Cardiac fibroblast (primary cell): ENCODE measurements at places on chromosomes 13 and 19.
A peak's percentile ranks its signal among the peaks of the same experiment; 100 is the strongest.

DNA sequence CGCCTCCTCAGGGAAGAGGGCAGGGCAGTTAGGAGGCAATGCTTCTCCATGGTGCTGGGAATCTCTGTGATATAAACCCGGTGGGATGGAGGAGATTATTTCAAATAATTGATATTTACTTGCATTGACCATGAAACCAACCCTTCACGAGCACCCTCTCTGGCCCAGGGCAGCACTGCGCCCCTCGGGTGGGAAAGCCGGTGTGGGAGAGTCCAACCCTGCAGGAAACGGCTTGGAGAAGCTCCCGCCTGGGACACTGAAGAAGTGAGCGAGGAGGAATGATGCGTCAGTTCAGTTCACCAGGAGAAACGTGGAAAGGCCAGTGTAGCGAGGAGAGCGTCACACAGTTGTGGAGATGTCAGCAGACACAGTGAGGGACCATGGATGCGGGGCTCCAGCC, 99.9 kb downstream of the COL4A2 start:
- no peak for DNase-seq

GRCh38 chr19:10644260-10645007, 9.7 kb upstream of the ILF3 start:
- DNase-seq: peak; percentile 81

DNA sequence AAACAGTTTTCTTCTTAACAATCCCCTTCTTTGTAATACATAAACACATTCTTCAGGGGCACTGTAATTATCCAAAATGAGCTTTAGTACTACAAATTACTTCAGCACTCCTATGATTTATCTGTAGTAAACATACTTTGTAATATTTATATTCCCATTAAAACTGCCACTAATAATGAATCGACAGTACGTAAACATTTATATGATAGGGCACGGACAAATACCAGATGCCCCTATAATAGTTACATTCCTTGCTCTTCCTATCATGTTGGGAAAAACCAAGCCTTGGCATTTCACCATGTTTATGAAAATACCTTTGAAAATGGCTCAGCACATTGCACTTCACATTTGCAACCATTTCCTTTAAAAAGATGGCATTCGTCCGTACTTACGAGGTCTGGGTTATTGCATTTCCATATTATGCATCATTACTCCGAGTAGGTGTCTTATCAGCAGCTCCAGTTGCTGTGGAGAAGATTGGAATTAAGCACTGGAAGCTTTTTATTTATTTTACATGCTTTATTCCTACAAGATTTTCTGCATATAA, 1043.4 kb downstream of the DIAPH3 start:
- DNase-seq: peak; percentile 15

- DNase-seq: peak; percentile 16
Measured at GRCh38 chr19:49020931-49021895, 2.9 kb downstream of the CGB3 start.

DNA sequence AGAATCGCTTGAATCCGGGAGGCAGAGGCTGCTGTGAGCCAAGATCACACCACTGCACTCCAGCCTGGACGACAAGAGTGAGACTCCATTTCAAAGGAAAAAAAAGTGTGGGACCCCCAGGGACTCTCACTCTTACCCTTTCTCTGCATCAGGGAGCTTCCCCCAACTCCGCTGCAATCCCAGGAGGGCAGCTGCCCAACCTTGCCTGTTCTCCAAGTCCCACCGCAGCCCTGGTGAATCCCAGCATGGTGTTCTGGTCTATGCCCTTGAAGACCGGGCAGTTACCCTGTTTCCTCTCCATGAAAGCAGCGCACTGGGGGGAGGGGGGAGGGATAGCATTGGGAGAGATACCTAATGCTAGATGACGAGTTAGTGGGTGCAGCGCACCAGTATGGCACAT, 35.7 kb upstream of the DPRX start:
- DNase-seq: no peak

DNA sequence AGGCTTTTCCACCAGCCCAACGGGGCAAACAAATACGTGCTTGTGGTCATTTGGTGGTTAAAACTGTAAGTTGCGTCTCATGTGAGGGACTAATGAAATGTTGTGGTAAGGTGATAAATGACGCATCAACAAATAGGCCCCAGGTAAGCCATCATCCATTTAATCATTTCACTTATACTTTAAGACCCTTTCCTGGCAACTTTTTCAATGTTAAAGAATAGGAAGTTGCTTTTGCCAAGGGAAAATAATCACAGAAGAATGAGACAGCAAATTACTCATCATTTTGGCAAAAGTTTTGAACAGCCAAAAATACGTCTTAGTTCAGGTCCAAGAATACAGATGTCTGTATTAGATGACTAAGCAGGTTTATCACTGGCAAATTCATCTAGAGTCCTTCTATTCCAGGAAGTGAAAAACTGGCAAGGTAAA, 660.4 kb downstream of the SLITRK1 start:
- DNase-seq: peak; percentile 93

GRCh38 chr19:48737360-48737998, 2.9 kb downstream of the RASIP1 start:
- DNase-seq: no peak

GRCh38 chr13:44040818-44041100, 161.1 kb downstream of the LACC1 start:
- DNase-seq: peak; percentile 39

DNA sequence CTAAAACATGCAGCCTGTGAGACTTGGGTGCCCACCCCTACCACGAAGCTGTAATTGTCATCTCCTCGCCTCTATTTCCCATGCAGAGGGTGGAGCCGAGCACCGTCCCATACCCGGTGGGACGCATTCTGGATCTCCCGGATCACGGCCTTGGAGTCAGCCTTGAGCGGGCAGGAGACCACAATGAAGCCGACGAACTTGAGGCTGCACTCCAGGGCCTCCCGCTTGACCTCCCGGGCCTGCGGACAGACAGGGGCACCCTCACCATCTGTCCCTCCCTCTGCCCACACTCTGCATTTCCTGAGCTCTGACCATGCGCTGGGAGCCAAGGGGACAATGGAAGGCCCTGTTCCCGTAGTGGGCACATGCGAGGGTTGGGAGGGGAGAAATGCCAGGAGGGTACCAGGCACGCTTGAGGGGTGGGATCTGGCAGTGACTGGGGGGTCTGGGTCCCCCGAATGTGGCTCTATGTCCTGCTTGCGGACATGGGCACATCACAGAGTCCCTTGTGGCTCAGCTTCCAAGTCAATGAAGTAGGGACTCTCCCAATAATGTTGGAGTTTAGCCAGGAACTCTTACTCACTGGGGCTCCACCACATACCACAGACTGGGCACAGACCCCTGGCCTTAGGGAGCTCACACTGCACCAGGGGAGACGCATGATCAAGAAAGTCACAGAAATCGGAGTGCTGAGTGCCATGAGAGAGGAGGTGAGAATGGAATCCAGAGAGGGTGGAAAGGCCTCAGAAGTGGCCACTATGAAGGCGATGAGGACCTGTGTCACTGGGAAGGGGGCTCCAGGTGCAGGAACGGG, 9.2 kb upstream of the GMIP start:
- DNase-seq: peak; percentile 13

GRCh38 chr13:62879071-62879470, 1463.4 kb upstream of the PCDH20 start:
- peak; percentile 28 for DNase-seq

- DNase-seq: no peak
Measured at GRCh38 chr19:42343344-42344110, 18.1 kb downstream of the MEGF8 start.
